Activated T-cell treated with anti-CD3 and anti-CD28 coated beads, Interleukin-2, amount 50 U/mL, for 4 hours (primary cell): ENCODE measurements at places on chromosomes 4 and X. TPM values are rescaled to one million over a fixed set of nuclear protein-coding genes. Genes with fewer than 3 reads are reported as not detected.

GRCh38 chr4:113673450-113673849, 88.1 kb downstream of the CAMK2D start:
- peak; percentile 29 for DNase-seq

DNA sequence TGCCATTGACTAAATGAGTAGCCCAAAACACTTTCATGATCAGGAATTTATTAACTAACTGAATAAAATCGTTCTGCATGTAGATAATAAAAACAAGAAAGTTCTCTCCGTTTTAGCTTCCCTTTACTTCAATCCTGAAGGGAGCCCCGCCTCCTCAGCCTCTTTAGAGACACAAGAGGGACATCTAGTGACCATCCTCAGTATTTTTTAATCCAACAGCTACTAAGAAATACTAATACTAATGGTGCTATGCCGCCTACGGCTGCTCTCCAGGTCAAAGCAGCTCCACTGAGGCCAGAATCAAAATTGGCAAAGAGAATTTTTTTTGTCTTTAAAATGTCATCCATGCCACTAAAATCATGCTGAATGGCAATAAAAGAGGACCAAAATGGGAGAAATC, 3.2 kb upstream of the PCDH19 start:
- no peak for DNase-seq

GRCh38 chr4:62199291-62199810, 999.2 kb downstream of the ADGRL3 start:
- DNase-seq: no peak

Gene GC
- 1.1 TPM for total RNA-seq

GRCh38 chr4:88333741-88334405, 44.8 kb upstream of the HERC6 start:
- no peak for DNase-seq

DNA sequence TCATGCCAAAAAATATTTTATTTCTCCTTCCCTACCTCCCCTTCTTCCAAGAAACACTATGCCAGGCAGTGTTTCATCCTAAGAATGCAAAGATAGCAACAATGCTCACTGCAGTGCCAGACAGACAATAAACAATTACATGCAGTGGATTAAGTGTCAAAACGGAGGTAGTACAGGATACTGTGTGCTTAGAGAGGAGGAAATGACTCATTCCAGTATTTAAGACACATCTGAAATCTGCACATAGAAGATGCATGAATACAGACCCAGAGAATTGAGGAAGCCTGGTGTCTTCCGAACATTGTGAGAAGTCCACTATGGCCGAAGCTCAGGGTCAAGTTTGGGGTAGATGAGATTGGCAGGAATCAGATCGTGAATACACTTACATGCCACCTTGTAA, 326.4 kb downstream of the PPP3CA start:
- no peak for DNase-seq

Gene MTM1
- total RNA-seq: 17.2 TPM

DNA sequence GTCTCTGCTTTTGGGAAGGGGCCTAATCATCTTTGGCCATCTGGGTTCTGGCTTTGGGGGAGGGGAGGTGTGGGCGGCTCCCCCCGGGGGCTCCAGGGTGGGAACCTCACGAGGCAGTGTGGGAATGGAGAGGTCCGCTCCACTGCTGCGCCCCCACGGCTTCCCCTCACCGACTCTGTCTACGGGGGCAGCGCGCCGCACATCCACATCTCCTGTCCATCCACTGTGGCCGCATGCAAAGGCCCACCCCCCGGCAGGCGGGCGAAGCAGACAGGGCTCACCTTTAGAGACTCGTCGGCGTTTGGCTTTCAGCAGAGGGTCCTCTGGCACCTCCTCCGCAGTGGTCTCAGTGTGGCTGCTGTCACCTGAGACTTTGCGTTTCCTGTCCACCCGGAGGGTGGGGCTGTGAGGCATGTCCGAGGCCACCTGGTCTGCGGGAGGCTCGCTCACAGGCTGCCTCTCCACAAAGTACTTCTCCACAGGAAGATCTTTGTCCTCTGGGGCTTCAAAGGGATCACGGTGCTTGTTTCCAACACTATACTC, 33.6 kb downstream of the BCOR start:
- DNase-seq: no peak

DNA sequence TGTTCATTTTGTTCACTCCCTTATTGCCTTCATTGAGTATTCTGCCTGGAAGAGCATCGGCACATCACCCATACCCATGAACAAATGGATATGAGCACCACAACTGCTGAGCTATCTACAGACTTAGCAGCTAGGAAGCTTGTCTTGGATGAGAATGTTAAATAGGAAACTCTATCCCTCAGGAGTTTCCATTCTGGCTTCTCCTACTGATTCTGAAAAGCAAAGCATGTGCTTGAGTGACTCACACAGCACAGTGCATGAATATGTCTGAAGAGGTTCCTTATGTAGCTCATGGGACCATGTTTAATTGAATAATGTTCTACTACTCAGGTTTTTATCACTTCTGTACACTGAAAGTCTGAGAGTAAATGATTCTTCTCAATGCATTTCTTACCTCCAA, 57.3 kb upstream of the MXRA5 start:
- DNase-seq: no peak

Gene APELA
- total RNA-seq: not detected

DNA sequence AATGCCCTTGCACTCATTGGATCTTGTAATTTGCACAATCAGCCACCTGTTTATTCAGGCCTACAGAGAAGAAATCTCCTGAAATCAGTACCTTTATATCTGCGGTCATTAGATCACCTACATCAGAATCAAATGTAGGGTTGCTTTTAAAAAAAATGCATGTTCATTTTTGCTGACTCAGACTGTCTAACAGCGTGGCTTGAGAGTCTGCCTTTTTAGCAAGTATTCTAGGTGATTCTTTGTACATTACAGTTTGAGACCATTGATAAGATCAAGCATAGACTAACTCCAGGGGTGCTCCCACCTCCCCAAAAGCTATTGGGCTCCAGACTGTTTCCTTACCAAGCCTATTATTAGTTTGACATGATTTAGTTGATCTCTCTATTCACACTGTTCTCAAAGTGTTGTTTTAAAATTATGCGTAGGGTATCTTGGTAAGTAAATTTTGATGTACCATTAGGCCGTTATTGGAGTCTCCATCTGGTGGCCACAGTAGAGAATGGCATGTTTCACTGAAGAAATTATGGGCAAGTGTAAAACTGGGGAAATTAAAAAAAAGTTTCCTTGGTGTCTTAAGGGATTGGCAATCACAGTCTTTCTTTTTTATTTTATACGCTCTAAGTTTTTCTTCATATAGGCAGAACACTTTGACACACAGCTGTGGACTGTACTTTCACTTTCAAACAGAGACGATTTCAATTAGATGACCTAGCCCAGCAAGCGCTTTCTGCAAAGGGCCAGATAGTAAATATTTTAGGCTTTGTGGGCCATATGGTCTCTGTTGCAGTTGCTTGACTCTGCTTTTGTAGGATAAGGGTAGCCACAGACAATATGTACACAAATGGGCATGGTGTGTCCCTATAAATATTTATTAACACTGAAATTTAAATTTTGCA, 33.7 kb upstream of the MSL3 start:
- DNase-seq: no peak

DNA sequence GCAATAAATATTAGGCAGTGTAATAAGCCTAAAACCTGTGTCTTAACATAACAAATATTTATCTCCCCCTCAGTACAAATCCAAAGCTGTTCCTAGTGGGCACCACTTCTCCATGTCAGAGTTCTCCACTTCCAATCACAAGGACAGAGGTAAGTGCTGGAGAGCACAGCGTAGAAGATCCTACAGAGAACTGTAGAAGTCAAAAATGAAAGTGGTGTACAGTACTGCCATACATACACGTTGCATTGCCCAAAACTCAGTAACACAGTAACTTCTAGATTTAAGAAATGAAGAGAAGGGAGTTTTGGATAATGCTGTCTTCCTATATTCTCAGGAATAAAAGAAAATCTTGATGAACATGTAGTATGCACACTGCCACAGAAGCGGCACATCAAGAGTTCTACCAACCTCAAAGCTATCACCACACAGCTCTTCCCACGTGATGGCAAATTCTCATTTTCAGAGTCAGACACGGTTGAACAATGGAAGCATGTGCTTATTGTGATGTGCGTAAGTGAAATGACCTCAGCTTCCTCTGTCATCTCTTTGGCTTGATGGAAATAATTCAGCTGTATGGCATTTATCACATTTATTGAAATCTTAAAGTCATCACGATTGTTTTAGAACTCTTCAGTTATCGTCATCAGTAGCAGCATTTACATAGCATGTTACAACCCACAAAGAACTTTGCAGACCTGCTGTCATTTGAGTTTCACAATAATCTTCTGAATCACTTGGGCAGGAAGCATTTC, 27.1 kb upstream of the SPANXN4 start:
- no peak for DNase-seq

DNA sequence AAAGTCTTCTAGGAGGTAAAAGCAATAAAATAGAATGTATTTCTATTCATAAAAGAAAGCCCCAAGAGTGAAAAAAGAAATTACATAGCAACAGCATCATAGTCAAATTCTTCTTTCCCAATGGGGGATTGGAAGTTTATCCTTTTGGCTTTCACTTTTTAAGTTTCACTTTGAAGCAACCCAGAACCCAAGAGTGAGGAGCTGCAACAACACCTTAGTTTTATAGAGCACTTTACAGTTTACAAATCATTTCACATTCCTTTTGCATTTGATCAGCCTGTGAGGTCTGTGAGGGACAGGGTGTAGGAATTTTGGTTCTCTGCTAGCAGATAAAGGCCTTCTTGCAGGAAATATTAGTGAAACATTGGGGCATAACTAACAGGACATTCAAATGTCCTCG, 112.0 kb upstream of the NDP start:
- no peak for DNase-seq

- DNase-seq: no peak
Observed at GRCh38 chr4:31737419-31737818, 1017.2 kb downstream of the PCDH7 start.

Gene GALNT7
- 10.3 TPM for total RNA-seq

GRCh38 chrX:122439831-122440230, 744.2 kb upstream of the GRIA3 start:
- no peak for DNase-seq

DNA sequence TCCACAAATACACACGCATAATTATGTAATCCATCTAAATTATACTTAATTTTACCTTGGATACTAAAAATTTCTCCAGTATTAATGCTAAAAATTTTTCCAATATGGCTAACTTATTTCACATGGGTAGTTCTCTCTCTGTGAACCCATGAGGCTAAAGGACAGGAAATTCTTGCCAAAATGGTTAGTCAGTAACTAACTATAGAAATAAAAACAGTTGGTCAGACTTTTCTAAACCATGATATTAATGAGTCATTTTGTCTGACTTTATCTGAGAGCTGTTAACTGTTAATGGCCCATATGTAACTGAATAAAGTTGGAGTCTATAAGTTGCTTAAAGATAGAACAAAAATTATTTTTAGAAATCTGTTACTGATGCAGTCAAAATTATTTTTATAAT, 549.4 kb downstream of the TLL1 start:
- DNase-seq: no peak

- DNase-seq: no peak
Observed at GRCh38 chr4:111450867-111451266, 694.4 kb upstream of the FAM241A start.

DNA sequence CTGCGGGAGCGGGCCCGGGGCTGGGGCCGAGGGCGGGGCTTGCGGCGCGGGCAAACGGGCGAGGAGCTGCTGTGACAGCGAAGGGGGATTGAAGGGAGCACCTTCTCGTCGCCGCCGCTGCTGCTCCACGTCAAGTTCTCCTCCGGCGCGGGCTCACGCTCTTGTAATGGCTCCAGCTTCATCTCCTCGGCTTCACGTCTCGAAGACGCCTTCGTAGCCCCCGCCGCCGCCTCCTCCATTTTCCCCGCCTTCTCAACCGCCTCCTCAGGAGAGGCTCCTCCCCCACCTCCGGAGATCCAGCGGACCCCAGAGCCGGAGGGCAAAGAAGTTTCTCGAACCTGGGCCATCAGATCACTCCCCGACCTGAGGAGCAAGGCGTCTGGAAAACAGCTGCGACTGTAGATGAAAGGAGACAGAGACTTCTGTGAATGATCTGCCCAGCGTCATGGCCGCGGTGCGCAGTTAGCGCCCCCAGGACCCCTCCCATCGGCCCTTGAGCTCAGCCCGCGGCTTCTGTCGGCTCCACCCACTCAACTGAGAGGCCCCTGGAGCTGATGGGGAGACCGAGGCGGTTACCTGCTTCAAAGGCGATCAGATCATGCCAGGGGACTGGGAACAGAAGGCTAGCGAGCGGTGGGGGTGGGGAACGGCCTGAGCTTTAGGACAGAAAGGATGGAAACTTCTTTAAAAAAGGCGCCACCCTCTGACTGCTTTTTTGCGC, 895 bp downstream of the USP51 start:
- peak; percentile 51 for DNase-seq
